Activated CD8-positive, alpha-beta memory T cell treated with anti-CD3 and anti-CD28 coated beads for 1 hour (primary cell): ENCODE measurements at places on chromosomes 7 and 10.

GRCh38 chr10:90939116-90939515 lies 18.2 kb upstream of the ANKRD1 start:
- DNase-seq, result no peak

DNA sequence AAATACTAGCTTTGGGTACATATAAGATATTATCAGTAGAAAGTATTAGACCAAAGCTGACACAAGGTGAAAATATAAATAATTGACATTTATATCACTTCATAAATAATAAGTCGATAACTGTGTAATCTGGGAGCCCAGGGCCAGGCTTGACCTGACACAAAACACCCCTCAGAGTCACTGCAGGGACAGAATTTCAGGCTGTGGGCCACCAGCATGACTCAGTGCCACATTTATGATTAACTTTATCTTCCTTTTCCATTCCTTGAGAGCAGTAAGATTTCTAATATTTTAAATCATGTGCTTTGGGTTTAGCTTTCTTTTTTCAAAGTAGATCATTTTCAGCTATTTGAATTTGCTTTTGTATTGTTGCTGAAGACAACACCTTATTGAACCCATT lies 102.9 kb upstream of the NFE2L3 start:
- no peak for DNase-seq

GRCh38 chr7:491958-492713 lies 27.5 kb downstream of the PDGFA start:
- DNase-seq, result no peak

DNA sequence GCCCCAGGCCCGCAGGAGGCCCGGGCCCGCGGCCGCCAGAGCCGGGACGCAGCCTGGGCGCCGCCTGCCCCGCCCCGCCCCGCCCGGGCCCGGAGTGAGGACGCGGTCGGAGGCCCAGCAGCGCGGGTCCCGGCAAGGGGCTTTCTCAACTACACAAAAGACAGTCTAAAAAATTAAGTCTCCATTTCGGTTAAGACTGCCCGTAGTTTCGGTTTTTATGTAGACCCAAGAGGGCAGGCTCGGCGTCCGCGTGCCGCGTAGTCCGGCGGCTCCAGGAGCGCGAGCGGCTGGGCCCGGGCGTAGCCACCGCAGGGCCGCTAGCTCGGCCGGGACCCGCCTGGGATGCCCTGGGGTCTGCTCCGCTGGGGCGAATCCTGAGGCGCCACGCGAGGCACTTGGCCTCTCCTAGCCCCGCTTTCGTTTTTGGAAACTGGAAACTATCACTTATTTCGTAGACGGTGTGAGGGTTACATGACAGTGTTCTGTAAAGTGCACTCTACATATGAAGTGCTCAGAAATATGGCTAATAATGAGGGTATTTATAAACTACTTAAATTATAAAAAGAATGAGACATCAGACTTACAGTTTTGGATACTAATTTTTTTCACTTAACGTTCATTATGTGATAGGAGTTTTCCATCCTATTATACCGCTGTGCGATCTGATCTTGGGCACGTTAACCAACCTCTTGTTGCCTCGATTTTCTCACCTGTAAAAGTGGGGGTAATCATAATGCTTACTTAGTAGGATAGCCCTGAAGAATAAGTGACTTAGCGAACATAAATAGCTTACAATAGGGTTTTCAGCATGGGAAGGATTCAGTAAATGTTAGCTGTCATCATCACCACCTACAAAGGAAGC lies 573 bp downstream of the BLVRA start:
- DNase-seq, result peak; percentile 16

- DNase-seq, result no peak
These were observed 40.3 kb upstream of the LRRC17 start for GRCh38 chr7:102872460-102872859.

GRCh38 chr10:80273523-80274170 lies 15.8 kb downstream of the MAT1A start:
- DNase-seq, result no peak

- no peak for DNase-seq
These were observed 6.2 kb downstream of the SAR1A start for GRCh38 chr10:70164163-70164562.

- no peak for DNase-seq
These were observed 189.2 kb upstream of the PODXL start for GRCh38 chr7:131745390-131746248.

- DNase-seq, result no peak
These were observed 33.9 kb upstream of the ZNF273 start for GRCh38 chr7:64869121-64869725.

- no peak for DNase-seq
These were observed 72.3 kb downstream of the CLEC2L start for GRCh38 chr7:139595806-139596205.
